ENCODE measurements at places on chromosomes 7 and 10.
A peak's percentile ranks its signal among the peaks of the same experiment; 100 is the strongest.

- DNase-seq, result no peak
Observed at GRCh38 chr10:94852438-94852837, 86.0 kb upstream of the CYP2C9 start.

- no peak for DNase-seq
Observed at GRCh38 chr7:70808876-70809275, 323.1 kb upstream of the GALNT17 start.

- no peak for DNase-seq
Observed at GRCh38 chr7:111173990-111174389, 83.1 kb downstream of the LRRN3 start.

- no peak for DNase-seq
Observed at GRCh38 chr7:149469806-149470205, 8.9 kb upstream of the ZNF777 start.

DNA sequence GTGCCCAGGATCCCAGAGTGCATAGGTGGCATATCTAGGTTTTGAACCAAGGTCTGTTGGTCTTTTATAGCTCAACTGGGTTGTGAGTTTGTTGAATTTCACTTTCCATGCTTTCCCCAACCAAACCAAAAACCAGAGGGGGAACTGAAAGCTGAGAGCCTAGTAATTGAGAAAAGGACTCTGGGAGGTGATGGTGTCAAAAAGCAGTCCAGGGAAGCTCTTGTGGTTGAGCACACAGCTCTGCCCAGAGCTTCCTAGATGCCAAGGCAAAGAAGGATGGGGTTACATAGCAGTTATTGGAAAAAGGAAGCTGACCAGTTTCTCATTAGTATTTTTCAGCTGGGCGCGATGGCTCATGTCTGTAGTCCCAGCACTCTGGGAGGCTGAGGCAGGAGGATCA is 9.9 kb downstream of the POR start:
- no peak for DNase-seq

DNA sequence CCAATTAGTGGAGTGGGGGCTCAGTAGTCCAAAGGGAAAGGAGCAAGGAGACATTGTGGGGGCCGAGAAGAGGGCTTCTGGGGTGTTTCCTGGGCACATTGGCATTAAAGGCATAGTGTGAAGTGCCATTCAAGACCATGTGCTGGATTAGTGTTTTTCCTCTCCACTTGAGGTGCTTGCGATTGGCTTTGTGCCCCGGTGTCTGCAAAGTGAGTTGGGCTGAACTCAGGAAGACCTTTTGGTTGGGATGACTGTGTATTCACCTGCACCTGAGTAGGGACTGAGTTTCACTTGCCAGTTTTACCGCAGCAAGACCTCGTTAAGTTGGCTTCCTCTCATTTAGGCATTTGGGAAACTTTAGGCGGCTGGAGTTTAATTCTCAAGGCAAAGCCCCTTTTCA is 73.0 kb downstream of the TCF7L2 start:
- DNase-seq, result no peak

DNA sequence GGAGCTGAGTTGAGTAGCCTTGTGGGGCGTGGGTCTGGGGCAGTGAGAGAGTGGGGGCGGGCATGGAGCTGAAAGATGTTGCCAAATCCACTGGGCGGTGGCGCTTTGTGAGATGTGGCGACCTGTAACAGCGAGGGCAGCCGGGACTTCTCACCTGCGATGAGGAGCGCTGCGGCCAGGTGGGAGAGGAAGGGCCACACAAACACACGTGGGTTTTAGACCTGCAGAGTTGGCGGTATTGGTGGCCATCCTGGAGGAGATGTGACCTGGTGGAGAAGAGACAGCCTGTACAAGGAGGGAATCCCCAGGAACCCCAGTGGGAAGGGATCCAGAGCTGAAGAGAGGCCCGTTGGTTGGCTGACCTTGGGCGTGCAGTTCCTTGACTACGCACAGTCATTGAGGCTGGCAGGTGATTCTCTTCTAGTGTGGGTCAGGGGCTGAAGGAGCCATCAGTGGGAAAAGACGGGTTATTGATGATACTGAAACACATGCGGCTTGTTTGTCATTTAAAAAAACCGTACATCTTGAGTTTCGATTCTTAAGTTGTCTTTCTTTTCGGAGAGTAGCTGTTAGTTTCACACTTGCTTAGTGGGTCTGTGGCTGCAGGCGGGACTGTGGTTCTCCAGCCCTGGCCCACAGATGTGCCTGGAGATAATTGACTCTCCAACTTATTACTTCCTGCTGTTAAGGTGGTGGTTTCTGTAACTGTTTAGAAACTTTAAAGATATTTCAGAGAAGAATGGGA is 2.4 kb downstream of the CHST12 start:
- peak; percentile 43 for DNase-seq

DNA sequence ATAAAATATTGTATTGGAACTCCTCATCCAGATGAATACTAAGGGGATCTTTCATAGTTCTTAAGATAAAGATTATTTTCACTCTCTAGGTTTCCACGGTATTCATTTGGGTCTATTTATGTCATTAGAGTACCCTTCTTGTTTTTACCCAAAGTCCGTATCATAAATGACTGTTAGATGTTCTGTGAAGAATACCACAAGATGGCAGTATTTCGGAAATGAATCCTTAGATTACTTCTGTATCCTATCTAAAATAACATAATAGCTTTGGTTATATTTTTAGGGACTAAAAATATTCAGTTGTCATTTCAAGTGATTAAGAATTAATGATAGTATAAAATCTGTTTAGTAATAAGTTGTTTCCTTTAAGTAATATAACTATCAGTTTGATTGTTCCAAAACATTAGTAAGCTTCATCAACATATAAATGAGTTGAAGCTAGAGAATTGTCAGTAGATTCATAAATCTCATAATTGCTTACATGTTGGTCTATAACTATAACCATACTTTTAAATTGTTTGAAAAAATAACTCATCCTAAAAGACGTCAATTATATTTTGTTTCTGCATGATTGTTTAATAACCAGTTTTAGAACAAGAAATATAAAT is 337.5 kb upstream of the KCND2 start:
- DNase-seq, result no peak

DNA sequence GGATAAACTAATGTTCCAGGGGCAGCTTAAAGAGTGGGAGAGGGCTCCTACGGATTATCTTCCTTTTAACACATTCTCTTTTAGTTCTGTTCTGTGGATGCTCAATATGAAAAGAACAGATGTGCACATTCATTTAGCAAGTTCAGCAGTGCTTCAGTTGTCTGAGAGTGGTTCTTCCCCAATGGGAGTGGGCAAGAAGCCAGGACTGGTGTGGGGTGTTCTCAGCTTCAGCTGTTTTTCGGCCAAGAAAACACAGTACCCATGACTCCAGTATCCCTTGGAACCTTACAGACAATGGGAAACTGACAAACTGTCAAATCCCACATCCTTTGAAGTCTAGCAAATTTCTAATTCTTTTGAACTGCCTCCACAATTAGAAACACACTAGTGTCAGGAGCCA is 71.5 kb upstream of the LRRC17 start:
- no peak for DNase-seq

DNA sequence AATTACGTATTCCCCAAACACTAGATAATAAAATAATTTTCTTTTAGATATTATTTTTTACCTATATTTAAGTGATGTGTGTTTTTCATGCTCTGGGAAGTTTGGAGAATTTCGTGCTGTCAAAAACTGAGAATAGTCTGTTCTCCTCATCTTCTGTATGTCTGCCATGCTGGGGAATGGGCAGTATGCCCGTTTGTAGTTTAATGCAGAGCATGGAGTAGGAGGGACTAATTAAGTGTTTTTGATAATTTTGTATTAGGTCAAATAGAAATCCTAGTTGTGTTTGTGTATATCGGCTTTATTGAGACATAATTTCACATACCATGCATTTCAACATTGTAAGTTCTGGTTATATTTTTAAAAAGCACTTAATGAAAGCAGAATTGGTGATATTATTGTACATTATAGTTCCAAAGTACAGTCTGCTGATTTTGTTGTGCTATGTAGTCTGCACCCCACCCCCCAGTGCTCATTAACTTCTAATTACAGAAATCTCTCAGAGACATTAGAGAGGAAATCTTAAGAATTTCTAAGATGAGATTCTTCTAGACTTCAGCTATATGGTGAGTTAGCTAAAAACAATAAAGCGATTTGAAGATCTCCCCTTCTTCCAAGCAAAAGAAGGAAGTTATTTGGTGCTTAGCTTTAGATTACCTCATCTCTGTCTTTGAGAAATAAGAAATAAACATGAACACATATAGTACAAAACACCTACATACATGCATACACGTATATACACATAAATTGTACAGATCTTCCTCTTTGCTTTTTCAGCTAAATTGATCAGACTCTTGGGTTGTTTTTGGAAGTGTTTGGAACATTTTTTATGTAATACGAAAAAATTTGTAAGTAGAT is 22.2 kb downstream of the ZRANB1 start:
- DNase-seq, result no peak

DNA sequence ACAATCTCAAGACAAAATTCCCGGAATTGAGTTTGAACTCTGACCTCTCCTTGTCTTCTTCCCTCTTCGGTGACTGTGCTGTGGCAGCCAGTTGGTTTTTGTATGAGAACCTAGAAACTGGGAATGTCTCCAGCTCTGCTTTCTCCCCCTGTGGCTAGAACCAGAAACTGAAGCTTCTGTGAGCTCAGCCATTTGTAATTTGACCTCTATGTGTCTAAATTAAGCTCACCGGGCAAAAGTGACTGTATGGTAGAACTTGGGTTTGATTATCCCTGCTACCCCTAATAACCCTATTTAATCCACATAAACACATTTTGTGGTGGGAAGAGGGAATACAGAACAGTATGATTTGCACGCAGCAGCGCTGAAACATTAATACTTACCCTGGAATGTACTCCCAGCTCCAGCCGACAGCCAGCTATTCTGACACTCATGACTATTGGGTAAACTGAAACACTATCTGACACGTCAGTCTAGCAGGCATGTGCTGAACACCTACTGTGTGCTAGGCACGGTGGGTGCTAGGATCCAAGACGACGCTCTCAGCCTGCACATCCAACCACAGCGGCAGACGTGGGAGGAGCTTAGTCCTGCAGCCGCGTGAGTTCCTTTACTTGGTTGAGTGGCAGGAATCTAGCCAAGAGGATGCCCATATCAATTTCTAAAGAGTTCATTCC is 324.8 kb downstream of the SFMBT2 start:
- DNase-seq, result no peak

GRCh38 chr7:21656796-21657195 is 114.0 kb downstream of the DNAH11 start:
- no peak for DNase-seq

DNA sequence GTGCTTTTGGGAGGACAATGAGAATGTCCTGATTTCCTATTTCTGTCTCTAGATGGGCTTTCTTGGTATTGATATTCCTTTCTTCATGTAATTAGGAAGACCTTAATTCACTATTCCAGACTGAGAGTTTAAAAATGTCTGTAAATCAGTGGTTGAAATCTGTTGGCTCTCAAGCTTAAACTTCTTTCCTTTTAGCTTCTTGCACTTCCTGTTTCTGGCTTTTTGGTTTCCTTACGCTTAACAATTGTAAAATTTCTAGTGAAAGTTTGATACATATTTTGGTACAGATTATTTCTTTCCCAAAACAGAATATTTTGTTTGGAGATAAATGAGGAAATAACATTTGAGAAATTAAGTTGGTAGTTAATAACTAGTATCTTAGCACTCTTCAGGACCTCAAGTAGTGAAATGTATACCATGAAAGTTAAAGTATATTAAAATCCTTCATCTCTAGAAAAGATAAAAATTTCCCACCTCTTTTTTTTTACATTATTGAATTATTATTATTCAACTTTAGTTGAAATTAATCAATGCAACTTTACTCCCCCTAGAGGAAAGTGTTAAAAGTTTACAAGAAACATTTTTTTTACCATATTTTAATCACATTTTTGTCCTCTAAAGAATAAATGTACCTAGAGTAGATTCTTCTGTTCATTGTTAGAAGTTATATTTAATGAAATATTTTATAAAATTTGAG is 137.2 kb downstream of the PHTF2 start:
- no peak for DNase-seq

DNA sequence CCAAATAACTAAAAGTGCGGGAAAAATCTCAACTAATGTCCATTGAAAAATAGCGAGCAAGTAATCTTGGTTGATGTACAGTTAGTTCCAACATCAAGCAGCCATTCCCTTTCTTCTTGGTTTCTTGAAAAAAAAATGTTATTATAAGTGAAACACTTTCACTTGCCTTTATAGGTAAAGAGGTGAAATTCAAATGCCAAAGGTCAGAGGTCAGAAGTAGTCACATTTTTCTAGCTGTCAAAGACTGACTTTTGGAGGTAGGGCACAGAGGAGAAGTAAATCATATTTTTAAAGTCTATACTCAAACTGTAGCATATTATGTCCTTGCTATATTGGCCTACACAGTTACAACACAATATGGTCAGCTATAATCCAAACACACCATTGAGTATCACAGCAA is 62.3 kb downstream of the CHCHD3 start:
- DNase-seq, result no peak

Measured in stimulated activated CD4-positive, alpha-beta T cell treated with anti-CD3 and anti-CD28 coated beads, Interleukin-2, amount 100 ng/mL, for 48 hours (primary cell).